ENCODE measurements at places on chromosomes 13 and 19. TPM values are rescaled to one million over a fixed set of nuclear protein-coding genes. Genes with fewer than 3 reads are reported as not detected.

CLEC11A gene
- polyA plus RNA-seq = 1.2 TPM

KIR3DL1 gene
- 0.12 TPM for polyA plus RNA-seq

DNA sequence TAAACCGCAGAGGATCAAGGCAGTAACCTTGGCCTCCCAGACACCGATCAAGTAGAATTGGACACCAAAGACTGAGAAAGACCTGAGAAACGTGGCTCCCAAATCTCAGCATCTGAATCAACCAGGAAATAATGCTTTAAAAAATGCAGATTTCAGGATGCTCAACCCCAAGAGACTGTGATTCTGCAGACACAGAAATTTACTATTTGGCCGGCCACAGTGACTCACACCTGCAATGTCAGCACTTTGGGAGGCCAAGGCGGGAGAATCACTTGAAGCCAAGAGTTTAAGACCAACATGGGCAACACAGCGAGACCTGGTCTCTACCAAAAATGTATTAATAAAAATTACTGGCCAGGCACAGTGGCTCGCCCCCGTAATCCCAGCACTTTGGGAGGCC is 6.2 kb downstream of the ABCC4 start:
- H3K4me3 ChIP-seq = no peak overlapping the region
- no peak overlapping the region for H3K27ac ChIP-seq
- peaks cover 2% of the 10 kb centered on the region for H3K4me1 ChIP-seq
- DNase-seq = no peak
- H3K27me3 ChIP-seq = no peaks in the 10 kb centered on the region

DNA sequence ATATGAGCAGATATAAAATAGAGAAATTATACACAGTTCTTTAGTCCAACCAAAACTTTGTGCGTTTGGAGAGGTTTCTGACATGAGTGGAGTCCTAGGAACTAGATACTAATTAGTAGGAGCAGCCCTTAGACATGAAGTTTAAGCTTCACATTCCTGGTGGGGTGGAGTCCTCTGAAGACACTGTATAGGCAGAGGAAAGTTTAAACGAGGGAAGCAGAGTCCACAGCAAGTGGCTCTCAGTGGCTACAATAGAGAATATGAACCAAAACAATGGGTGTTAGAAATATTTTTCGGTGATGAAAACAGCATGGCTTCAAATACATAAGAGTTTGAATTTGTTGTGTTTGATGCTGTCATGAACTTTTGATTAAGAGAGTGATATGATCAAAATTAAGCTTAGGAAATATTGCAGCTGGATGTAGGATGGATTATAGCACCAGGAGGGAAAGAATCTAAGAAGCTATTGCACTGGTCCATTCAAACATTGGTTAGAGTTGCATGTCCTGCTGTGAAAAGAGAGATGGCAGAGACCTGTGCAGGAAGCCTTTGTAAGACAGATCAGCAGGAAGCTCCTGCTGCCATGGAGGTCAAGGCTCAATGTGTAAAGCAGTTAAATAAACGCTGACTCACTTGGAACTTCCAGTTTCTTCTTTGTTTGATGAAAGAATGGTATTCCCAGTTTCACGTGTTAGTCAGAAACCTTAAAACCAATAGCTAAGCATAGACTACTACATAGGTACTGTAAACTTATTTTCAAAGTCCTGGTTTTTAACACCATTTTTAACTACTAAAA is 175.2 kb downstream of the TDRD3 start:
- H3K27ac ChIP-seq = no peak overlapping the region
- peaks cover 14% of the 10 kb centered on the region for H3K36me3 ChIP-seq
- no peak overlapping the region for H3K4me3 ChIP-seq
- DNase-seq = no peak
- no peaks in the 10 kb centered on the region for H3K4me1 ChIP-seq

- H3K27me3 ChIP-seq = no peaks in the 10 kb centered on the region
- no peak for DNase-seq
- peaks cover 11% of the 10 kb centered on the region for H3K4me1 ChIP-seq
- no peak overlapping the region for H3K27ac ChIP-seq
- no peak overlapping the region for H3K4me3 ChIP-seq
- no peaks in the 10 kb centered on the region for H3K36me3 ChIP-seq
These were observed 405.0 kb downstream of the COG6 start for GRCh38 chr13:40060296-40061007.

DNA sequence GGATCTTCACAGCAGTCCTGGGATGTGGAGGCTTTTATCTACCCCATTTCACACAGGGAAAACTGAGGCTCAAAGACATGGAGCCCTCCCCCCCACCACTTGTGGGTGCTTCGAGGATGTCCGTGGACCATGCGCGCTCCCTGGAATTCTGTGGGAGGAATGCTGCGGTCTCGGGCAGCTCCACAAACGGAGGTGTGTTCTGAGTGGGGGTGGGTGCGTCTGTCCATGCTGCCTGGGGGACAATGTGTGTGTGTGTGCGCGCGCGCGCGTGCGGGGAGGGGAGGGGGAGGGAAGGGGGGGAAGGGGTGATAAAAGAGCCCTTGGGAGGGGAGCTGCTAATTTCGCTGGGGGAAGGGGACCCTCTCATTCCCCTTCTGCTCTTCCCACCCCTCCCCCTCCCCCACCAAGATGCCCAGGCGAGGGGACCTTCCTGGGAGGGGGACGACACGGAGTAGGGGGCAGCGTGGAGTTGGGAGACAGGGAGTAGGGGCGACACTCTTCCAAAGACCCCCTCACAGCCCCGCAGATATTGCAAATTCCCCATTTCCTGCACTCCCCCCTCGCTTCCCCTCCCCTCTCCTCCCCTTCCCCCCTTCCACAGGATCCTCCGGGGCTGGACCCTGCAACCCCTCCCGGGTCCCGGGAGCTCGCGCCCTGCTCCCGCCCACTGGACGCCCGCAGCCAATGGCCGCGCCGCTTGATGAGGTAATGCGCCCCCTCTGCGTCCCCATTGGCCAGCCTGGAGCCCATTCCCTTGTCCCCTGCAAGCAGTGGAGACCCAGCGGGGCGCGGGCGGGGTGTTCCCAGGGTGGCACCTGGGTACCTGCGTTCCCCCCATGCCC is 18.9 kb upstream of the ZNRF4 start:
- H3K27ac ChIP-seq = no peak overlapping the region
- no peaks in the 10 kb centered on the region for H3K4me1 ChIP-seq
- H3K4me3 ChIP-seq = no peak overlapping the region
- H3K36me3 ChIP-seq = no peaks in the 10 kb centered on the region

DNA sequence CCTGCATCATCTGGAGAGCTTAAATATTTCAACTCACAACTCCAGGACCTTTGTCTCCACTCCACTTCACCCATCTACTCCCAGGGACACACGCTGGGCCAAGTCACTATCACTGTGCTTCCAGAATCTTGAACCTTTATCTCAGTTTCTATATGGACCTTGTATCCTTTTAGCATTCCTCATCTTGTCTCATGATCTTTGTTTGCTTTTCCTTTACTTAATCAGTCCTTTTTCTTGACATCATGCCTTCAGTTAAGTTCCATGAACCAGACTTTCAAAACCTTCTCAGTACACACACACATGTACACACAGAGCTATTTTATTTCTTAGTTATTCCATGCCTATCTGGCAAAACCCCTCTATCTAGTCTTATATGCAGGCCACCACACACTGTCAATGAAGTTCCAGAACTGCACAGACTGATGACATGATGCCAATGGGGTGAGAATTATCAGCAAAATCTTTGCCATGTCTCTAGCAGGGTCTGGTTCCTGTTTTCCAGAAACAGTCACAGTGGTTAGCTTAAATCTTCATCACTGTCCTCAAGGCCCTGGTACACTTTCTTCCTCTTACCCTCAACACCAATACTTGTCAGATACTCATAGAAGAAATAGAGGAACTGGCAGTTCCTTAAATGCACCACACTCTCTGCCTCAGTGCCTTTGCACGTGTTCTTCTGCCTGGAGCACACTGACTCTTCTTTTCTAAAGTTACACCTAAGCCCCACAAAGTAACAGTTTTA is 77.6 kb upstream of the STARD13 start:
- no peaks in the 10 kb centered on the region for H3K36me3 ChIP-seq
- H3K4me1 ChIP-seq = no peaks in the 10 kb centered on the region
- DNase-seq = no peak

- H3K27ac ChIP-seq = no peak overlapping the region
- H3K36me3 ChIP-seq = no peaks in the 10 kb centered on the region
- DNase-seq = no peak
- H3K4me1 ChIP-seq = no peaks in the 10 kb centered on the region
These were observed 1.8 kb downstream of the APOC4 start for GRCh38 chr19:44943801-44944249.
